Nephron progenitor cell (in vitro differentiated cells): ENCODE measurements at places on chromosomes 7 and 10.

DNA sequence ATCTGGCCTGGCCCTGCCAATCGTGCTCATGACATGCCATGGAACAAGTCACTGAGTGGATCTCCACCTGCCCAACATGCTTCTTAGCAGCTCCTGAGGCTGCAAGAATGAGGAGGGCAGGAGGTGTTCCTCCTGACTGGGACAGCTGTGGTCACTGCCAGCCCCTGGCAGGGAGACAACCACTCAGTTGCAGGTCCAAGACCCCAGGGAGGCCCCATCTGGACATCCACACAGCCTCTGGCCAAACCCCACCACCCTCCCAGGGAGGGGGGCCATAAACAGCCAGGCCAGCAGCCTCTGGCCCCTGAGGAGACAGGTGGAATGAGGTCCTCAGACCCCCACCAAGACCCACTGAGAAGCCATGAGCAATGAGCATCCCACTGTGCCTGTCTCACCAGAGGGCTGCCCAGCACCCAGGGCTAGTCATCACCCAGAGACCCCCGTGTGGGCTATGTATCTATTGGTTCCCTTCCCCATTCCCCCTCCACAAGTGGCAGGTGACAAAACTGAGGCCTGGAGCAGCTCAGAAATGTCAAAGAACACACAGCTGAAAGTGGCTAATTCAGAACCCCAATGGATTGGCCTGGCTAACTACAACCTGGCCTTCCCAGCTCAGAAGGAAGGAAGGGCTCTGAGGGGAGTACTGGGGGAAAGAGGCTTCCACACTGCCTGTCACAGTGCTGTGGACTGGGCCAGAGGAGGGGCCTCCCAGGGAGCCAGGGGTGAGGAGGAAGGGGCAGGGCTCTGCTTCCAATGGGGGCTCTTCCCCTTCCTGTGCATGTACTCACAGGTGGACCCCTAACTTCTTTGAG, 3.0 kb downstream of the GPRIN2 start:
- DNase-seq = peak; percentile 6

- peak; percentile 50 for DNase-seq
These were observed 1.9 kb downstream of the HHEX start for GRCh38 chr10:92691591-92692079.

- no peak for DNase-seq
These were observed 538.5 kb downstream of the INHBA start for GRCh38 chr7:41164440-41164839.

GRCh38 chr10:91050371-91051034, 129.6 kb upstream of the ANKRD1 start:
- no peak for DNase-seq

DNA sequence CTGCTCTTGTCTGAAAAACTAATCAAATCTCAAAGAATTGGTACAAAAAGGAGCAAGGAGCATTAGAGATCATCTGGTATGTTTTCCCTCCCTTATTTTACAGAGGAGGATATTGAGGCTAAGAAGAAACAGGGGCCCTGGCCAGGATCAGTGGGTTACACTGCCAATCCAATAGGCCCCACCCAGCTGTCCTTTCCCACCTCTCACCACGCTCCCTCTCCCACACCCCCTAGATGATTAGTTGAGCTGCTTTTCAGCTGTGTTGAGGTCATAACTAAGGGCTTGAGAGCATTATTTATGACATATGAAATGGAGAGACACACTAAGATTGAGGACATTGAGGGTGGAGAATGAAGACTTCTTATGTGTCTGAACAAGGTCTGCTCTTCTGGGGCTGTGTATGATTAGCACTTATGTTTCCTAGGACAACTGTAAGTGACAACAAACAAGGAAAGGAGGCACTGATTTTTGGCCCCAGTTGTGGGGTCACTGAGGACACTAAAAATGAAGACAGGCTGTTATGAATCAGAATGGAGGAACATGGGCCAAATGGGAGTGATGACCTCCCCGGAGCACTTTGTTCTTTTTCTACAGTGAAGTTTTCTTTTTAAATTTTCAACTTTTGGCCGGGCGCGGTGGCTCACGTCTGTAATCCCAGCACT, 26.5 kb downstream of the VWA2 start:
- no peak for DNase-seq

DNA sequence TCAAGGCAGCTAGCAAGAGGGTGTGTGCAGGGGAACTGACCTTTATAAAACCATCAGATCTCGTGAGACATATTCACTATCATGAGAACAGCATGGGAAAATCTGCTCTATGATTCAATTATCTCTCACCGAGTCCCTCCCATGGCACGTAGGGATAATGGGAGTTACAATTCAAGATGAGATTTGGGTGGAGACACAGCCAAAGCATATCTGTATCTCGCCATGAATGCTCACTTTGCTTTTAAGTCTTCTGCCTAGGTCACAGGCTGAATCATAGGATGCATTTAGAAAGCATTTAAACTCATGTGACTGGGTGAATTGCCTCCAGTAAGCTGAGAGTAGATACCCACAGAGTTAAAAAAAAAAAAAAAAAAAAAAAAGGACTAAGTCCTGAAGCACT, 220.0 kb downstream of the AGMO start:
- no peak for DNase-seq

DNA sequence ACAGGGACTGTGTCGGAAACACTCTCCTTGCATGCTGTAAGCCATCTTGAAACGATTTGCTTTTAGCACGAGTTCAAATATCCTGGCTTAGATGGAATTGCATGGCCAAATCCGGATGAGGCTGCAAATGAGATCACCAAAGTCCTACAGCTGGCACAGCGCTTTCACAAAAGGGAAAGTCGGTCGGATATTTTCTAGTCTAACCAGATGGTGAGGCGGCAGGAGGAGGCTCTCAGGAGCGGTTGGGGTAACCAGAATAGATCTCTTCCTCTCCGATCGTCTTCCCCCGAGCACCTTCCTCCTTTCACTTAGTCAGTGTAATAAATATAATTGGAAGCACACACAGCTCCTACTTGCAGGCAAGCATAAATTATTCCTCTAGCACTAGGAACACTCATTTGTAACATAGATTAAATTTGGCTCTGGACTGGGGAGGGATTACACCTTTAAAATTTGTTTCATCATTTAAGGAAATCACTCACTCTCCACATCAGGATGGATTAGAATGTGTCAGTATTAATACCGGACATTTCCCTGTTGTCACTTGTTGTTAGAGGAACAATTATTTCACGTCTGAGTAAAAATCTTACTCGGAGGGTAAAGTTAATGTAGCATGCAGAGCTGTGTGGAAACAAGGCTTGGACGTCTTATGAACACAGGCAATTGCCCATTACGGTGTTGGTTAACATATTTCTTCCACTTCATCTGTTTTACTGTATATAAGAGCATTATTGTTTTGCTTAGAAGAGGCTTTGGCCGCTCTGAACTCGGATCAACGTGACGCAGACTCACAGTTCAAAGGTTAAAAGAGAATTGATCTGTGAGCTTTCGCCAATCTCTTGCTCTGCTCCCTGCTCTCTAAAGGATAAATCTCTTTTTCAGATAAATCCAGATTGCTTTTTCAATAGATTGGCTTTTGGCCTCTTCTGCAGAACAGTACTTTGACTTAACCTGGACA, 857.9 kb downstream of the TYW1 start:
- DNase-seq = no peak

DNA sequence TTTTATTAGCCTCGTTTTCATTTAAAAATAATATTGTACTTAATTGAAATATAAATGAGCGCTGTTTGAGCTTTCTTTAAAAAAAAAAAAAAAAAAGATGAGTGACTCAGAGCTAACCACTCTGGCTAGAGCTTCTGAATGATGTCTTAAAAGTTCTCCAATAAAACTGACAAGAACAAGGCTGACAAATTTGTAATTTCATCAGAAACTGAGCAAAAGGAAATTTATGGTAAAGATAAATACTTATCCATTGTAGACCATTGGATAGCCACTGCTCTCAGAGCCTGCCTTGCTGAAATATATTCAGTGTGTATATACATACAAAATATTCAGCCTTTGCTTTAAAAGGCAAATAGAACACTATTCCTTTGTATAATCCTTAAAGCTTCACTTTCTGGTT, 91.2 kb upstream of the OIT3 start:
- DNase-seq = no peak

DNA sequence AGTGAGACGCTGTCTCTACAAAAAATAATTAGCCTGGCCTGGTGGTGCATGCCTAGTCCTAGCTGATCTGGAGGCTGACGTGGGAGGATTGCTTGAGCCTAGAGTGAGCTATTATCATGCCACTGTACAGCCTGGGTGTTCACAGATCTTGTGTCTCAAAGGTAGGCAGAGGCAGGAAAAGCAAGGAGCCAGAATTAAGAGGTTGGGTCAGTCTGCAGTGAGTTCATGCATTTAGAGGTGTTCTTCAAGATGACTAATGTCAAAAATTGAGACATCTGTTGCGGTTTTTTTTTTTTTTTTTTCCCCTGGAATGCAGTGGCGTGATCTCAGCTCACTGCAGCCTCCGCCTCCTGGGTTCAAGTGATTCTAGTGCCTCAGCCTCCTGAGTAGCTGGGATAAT, 5.4 kb downstream of the PPIA start:
- no peak for DNase-seq

DNA sequence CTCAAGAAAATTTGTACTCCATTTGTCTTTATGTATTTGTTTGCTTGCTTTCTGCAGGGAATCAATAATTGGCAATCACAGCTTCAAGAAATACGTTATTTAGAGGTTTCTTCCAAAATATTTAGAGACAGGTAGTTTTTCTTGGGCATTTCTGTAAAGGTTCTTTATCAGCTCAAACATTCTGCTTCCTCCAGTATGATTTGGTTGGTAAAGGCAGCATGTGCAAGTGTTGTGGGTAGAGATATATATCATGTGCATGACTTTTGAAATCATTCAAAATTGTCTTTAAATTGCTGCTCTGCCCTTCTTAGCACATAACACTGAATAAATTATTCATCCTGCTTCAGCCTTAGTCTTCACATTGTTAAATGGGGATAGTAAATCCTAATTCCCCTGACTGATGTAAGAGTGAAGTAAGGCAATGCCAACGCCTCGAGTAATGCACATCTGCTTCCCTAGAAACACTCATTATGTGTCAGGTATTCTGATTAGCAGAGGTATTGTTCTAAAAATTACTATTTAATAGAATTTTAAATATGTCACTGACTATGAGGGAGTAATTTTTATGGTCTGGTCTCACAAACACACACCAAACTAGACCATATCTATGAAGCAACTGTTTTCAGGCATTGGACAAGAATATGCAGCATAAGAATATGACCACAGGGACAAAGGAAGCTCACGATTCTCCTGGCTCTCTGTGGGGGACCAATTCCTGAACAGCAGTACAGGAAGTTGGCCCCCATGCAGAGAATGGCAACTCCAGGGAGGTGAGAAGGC, 77.3 kb upstream of the AKR1E2 start:
- no peak for DNase-seq

GRCh38 chr10:44311563-44312051, 73.3 kb downstream of the CXCL12 start:
- DNase-seq = no peak
